Activated naive CD4-positive, alpha-beta T cell treated with anti-CD3 and anti-CD28 coated beads for 36 hours (primary cell): ENCODE measurements at places on chromosomes 5 and 9. TPM values are rescaled to one million over a fixed set of nuclear protein-coding genes. Genes with fewer than 3 reads are reported as not detected.

OLFM1 gene
- total RNA-seq = not detected

FER gene
- total RNA-seq = 4.8 TPM

DNA sequence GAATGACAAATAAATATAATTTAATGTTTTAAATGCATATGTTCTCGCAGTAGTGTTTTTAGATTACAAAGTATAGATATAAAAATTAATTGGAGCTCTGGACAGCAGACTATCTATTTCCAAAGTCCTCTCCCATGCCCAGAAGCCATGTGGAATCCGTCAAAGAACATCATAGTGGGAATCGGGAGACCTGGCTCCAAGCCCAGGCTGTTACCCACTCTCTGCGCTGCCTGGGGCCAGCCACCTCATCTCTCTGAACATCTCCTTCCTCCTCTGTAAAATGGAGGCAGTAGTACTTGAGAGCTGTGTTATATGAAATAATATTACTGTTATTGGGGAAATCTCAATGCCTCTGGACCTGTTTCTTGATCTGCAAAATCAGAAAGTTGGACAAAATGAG, 58.1 kb upstream of the SLC30A5 start:
- H3K4me3 ChIP-seq = no peak overlapping the region
- H3K36me3 ChIP-seq = no peaks in the 10 kb centered on the region
- no peaks in the 10 kb centered on the region for H3K4me1 ChIP-seq
- peaks cover 3% of the 10 kb centered on the region for H3K27me3 ChIP-seq

DNA sequence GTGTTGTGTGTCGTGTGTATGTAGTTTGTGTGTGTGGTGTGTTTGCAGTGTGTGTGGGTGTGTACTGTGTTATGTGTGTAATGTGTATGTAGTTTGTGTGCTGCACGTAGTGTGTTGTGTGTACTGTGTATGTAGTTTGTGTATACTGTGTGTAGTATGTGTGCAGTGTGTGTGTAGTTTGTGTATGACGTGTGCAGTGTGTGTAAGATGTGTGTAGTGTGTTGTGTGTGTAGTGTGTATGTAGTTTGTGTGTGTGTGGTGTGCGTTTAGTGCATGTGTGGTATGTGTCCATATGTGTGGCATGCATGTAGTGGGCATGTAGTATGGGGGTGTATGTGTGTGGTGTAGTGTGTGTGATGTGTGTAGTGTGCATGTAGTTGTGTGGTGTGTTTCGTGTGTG, 39.6 kb downstream of the SYK start:
- H3K4me3 ChIP-seq = no peak overlapping the region
- no peak overlapping the region for H3K27ac ChIP-seq
- H3K4me1 ChIP-seq = no peaks in the 10 kb centered on the region
- H3K36me3 ChIP-seq = no peaks in the 10 kb centered on the region
- DNase-seq = no peak
